ENCODE measurements at places on chromosomes 4 and X. TPM values are rescaled to one million over a fixed set of nuclear protein-coding genes. Genes with fewer than 3 reads are reported as not detected.

DNA sequence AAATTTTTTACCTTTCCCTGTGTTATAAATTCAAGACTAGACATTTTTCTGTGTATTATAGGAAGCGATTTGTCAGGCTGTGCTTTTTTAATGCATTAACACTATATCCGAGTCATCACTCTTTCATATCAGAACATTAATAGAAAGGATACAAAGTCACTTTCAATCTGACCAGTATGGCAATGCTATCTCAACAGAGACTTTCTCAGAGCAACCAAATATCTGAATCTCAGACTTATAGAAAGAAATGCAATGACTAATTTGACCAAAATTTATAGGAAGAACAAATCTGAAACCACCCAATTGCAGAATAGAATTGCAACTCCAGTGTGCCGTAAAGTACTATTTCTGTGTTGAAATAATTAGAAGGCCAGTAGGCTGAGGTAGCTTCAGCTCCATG lies 473 bp upstream of the TKTL2 start:
- no peak for DNase-seq

The MAN2B2 gene
- total RNA-seq, result 17.5 TPM

GRCh38 chrX:15723887-15724517 lies 14.1 kb upstream of the CA5B start:
- no peak for DNase-seq

GRCh38 chr4:7590899-7591298 lies 156.2 kb upstream of the PSAPL1 start:
- DNase-seq, result no peak

DNA sequence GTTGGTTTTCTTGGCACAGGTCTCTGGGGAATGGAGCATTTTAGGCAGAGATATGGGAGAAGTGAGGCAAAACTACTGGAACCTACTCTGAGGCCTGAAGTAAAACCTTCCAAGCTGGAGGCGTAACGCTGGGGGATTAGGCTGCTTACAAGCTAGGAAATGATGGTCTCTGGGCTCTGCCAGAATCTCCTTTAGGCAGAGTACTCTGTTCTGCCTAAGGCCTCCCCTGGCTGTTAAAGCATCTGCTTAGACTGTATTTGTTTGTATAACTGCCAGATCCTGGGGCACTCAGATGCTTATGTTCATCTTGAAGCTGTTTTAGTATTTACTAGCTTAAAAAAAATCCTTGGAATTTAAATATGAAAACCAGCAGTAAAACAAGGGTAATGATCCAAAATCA lies 822.2 kb downstream of the RPA4 start:
- no peak for DNase-seq

The SPANXB1 gene
- total RNA-seq, result not detected

DNA sequence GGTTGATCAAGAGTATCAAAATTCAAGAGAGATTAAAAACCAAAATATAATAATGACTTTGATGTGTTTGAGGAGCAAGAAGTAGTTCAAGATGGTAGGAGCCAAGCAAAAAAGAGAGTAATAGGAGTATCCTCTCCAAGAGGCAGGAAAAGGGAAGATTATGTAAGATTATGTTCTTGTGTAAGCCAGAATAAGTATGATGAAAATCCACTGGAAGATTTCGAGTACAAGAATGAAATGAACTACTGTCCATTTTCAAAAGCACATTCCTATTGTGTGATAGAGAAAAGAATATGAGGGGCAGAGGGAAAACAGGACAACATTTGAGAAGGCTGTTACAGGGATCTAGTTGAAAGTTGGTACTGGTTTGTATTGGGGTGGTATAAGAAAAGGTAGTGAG lies 659.6 kb upstream of the INTU start:
- no peak for DNase-seq

- no peak for DNase-seq
Measured at GRCh38 chr4:11598591-11598990, 169.9 kb upstream of the HS3ST1 start.

The COL4A6 gene
- not detected for total RNA-seq

DNA sequence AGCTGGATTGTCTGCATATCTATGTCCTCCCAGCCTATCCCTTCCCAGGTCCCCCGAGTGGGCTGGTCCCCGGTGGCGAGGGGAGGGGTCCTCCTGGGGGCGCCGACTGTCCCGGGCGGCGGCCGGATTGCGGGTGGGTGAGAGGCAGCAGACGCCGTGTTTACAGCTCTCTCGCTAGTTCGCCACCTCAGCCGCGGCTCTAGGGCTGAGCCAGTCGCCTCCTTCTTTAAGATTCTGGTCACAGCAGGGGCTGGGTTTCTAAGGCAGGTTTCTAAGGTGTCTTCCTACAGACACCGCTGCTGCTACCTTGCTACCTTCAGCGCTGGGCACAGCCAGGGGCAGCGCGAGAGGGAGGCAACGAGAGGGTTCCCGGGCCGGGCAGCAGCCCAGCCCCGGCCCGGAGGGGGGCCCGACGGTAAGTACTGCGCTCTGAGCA lies 57.2 kb downstream of the FRMPD3 start:
- DNase-seq, result no peak

DNA sequence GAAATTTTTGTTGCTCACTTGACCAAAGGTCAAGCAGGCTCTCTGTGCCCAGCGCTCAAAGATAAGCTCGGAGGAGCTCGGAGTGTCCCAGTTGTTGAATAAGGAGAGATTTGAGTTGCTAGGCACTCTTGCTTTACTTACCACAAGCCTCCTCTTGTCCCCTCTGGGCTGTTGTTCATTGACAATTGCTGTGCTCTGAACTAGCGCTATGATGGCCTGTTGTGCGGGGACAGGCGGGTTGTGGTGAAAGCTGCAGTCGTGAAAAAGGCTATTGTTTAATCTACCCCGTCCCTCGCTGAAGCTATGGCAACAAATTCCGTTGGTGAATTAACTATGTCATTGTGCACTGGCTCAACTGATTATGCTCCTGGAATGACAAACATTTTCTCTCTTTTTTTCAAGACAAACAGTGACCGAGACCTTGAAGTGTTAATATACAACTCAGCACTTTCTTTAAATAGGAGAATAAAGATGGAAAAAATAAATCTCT lies 21.0 kb upstream of the POLA1 start:
- DNase-seq, result no peak

- DNase-seq, result no peak
Measured at GRCh38 chr4:175127314-175127713, 209.2 kb downstream of the ADAM29 start.

DNA sequence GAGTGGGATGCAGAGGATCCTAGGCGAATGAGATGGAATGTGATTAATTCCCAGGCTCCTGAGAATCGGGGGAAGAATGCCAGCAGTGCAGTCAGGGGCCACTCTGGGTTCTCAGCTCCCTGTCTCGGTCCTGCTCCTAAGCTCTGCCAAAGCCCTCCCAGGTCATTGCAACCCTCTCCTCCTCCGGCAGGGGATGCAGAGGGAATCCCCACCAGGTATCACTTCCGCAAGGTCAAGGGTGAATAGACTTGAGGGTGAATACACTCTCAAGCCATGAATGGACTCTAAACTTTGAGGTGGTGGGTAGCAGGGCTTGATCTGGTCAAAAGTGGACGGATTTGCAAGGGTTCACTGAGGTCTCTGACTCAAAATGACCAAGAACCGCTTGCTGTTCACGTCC lies 139.3 kb upstream of the MXRA5 start:
- no peak for DNase-seq

- no peak for DNase-seq
Measured at GRCh38 chr4:60885011-60885410, 315.1 kb upstream of the ADGRL3 start.

GRCh38 chr4:180619440-180619839 lies 1623.8 kb upstream of the TENM3 start:
- DNase-seq, result no peak

The POF1B gene
- not detected for total RNA-seq

DNA sequence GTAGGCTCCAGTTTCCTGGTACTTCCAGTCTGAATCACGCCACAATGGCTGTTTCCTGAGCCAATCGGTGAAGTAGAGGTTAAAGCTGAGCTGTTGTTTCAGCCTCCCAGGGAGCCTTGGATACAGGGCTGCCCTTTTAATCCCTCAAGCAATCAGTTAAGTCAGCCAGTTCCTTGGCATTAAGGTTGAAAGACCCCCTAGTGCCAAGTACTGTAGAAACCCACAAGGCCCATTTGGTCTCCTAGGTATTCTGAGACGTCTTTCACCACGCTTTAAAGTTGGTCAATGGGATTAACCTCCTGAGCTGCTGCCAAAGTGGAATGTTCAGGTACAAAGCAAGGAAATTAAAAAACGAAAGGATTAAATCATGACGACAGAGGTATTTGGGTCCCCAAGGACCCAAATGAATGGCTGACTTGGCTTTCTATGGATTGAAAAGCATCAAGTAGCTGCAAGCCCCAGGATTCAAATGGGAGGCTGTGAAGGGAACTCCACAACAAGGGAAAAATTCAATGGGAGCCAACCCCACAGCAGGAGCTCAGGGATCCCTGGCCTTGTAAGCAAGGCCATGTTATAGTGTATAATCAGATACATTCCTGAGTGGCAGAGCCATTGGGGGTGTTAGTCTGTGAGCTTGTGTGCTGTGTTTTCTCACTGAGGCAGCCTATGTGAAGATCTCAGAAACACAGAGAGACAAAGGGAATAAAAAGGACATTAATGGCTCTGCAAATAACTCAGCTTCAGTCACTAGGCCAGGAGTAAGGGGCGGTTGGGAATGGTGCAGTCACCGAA lies 86.0 kb downstream of the ATG4A start:
- no peak for DNase-seq

DNA sequence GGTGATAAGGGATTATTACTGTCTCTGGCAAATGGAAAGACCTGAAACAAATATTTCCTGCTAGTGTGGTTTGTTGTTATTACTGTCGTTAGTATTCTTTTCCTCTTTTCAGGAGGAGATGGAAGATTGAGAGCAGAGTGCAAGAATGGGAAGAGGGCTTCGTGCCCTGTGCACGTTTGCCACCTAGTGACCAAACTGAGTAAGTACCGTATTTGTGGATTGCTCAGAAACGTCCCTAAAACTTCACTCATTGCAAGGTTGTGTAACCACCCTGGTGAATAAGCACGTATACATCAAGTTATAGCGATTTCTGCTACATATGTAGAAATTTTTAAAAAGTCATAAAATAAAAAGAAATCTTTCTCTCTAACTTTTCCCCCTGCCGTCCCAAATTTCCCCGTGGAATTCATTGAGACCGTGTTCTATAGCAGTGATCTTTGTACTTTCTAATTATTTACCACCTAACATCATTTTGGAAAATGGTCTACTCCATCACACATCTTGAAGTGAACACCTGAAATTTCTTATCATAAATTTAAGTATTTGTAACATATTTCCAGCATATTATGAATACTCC lies 24.3 kb downstream of the LINC00632 start:
- no peak for DNase-seq

- no peak for DNase-seq
Measured at GRCh38 chr4:140099983-140100382, 54.0 kb downstream of the MAML3 start.

DNA sequence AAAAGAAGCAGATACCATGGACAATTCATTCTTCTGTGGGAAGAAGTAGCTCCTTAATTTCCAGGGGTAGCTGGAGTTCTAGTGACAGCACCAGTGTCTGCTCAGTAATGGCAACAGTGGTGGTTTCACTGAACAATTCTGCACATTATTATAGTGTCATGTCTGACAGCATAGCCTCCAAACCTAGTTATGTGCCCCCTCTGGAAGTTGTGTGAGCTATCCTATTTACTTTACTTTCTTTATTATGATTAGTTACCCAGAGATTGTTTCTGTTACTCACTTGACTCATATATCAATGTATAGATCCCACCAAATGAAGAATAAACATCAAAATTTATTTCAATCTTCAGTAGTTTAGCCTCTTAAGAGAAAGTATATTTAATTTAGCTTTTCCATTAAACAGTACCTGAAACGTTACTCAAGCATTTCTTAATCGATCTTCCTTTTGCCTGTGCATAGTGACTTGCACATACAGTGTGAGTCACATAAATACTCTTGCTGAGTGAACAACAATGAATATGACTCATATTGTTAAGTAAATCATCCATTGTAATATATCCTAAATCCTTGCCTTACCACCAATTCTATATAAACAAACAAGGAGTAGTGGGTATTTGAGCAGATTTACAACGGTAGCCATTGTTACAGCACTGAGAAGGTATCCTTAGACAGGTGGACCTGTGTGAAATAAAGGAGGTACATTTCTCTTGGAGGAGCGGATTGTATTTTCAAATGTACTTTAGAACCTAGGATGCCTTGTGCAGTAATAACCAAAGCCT lies 534.7 kb downstream of the ANKRD50 start:
- no peak for DNase-seq

The SLC9B1 gene
- total RNA-seq, result 1.7 TPM

DNA sequence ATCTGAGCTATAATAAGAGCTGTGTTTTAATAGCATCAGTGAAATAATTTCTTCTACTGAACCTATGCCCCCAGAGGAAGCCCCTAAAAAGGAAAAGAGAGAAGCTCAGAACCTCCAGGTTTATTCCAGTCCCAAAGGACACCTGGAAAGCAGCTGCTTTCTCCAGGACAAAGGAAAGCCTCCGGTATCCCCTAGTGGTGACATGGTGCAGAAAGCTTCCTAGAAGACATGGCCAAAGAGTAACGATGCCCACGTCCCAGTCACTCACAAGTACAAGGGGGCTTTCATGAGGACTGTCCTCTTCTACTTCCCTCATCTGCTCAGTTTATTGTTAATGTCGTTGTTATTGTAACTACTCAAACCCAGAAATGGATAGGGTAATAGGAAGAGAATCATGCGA lies 343.9 kb downstream of the UNC5C start:
- DNase-seq, result no peak

GRCh38 chr4:183986971-183987946 lies 82.2 kb downstream of the STOX2 start:
- no peak for DNase-seq

The BTC gene
- total RNA-seq, result not detected

DNA sequence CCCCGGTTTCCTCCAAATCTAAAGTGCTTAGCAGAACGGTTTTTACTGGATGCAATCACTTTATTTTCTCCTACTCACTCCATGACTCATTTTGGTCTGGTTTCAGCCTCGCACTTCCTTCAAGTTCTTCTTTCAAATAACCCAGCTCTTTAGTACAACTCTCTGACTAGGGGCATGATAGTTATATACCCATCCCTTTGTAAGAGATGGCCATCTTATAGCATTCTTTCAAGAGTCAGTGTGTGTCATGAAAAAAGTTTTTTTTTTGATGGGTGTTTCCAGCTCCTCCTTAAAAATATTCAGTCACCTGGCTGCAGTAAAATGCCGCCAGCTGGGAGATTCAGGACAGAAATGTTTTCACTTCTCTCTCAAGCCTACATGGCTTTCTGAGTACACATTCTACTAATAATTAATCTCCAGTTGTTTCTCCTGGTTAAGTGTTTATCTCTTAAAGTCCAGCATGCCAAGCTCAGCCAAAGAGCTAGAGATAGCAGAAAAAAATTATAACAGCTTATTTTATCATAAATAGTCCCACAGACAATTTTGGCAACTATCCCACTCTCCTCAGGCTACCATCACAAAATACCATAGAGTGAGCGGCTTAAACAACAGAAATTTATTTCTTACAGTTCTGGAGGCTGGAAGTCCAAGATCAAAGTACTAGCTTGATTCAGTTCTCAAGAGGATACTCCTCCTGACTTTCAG lies 139.3 kb downstream of the GASK1B start:
- no peak for DNase-seq

The EDA2R gene
- 1.6 TPM for total RNA-seq
